ENCODE measurements at places on chromosomes 16 and 17.

DNA sequence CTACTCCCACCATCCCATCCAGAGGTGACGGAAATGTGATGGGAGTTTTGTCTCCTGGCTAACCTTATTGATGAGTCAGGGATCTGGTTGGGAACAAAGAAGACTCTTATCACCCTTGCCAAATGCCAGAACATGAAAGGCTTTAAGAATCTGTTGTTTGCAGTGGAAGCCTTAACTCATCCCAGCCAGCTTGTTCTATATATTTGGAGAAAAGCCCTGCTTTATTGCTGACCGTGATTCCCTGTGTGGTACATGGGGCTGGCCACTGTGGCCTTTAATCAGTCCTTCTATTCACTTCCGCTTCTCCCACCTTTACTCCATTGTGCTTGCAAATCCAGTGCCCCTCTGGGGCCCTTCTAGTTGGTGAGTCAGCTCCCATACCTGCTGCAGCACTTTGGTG, 156.6 kb downstream of the PHKB start:
- no peak for DNase-seq

DNA sequence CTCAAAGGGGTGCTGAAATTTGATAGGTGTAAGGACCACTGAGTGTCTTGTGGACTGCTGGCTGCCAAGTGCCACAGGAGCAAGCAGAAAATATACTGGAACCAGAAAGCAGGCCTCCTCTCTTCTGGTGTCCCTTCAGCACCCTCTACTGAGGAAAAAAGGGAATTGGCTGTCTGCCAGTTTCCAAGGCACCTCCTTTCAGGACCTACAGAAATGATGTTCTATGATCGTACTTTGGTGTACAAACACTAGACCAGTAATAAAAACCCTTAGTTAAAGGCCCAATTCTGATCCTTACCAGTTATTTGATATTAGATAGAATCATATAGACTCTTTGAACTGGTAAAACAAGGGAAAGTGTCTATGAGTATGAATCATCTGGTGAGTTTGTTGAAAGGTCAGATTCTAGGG, 35.8 kb upstream of the BCAS3 start:
- DNase-seq, result peak; percentile 86

DNA sequence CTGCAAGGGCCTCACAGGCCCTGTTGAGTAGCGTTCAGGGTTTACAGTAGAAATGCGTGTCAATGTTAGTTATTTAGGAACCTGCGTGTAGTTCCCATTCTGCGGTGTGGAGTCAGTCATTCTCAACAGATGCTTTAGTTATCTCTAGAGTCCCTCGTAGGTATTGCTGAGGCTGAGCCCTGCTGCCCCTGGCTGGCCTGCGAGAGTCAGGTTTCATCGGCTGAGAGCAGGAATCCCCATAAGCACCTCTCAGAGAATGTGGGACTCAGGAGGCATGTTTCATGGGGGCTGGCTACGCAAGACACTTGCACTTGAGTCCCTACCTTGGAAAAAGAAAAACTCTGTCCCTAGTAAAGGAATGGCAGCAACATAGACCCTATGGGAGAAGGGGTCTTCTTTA, 347.5 kb upstream of the ASIC2 start:
- DNase-seq, result no peak

GRCh38 chr17:7763919-7764318, 46.4 kb downstream of the DNAH2 start:
- no peak for DNase-seq

DNA sequence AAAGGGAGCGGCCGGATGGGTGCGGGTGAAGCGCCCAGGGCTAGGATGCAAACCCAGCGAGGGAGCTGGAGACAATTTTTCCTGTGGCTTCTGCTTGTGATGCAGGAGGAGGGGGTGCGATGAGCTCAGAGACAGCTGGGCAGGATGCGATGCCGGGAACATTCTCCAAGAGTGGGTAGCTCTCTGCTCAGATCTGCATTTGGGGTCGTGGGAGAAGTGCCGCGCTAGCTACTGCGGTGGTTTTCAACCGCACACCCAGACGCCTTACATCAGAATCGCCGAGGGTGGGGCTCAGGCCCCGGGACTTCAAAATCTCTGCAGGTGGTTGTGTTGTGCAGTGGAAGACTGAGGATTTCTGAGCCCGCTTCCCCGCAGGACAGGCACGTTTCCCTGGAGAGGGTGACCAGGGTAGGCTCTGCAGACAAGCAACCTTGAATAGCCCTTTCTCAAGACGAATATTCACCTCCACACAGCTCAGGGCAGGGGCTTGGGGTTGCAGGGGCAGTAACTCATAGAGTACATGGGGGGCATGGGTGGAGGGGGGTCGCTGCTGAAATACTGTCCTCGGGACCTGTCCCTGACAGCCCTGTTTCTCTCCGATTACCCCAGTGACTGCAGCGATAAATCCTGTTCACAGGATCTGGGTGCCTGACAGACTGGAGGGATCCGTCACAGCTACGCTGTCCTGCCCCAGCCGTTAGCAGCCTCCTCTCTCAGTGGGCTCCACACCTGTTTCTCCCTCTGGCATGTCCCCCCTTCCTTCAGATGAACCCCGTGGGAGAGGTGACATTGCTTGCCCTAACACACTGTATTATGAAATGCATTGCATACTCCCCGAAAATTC, 63.3 kb downstream of the HAPSTR1 start:
- no peak for DNase-seq

DNA sequence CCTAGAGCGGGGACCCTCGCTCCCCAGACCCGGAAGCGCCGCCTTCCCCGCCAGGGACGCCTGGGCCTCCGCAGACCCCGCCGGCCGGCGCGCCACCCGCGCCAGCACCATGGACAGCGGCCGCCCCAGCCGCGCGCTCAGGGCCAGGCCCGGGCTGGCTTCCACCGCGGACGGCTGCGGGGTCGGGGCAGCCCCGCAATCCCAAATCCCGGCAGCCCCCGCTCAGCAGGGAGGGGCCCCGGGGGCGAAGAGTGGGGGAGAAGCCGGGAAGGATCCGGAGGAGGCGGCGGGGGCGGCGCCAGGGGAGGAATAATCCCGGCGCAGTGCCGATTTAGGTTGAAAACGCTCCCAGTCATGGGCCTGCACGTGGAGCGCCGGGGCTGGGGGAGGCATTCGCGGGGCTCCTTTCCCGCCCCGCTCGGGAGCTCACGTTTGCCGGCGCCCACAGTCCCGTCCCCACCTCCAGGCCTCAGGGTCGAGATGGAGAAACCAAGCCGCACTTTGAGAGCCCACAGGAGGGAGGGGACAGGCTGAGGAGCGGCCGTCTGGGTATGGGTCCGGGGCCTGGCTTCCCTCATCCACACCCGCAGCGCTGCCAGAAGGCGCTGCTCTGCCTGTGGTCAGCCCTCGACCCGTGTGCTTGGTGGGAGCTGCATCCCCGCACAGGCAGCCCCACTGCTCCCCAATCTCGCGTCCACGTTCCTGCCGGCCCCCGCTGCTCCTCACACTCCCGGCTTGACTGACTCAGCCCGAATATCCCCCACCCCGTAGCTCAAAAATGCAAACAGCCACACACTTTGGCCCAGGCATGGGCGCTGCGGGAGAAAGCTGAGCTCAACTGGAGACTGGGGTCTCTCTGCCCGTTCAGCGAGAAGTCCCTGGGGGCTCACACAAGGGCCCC, 4.7 kb downstream of the FBXL16 start:
- no peak for DNase-seq

GRCh38 chr17:5541610-5542202, 42.6 kb downstream of the NLRP1 start:
- no peak for DNase-seq

DNA sequence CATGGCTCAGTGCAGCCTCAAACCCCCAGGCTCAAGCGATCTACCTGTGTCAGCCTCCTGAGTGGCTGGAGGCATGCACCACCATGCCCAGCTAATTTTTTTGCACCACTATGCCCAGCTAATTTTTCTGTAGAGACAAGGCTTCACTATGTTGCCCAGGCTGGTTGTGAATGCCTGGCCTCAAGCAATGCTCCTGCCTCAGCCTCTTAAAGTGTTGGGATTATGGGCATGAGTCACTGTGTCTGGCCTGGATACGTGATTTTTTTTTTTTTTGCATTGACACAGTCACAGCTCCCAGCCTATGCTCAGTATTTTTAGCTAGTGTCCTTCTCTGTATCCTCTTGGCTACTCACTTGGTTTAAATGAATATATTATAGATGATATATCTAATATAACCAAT, 377.0 kb upstream of the TNRC6C start:
- no peak for DNase-seq

GRCh38 chr16:56106527-56106926, 84.8 kb upstream of the GNAO1 start:
- DNase-seq, result no peak

GRCh38 chr17:29699283-29699682, 76.6 kb upstream of the CORO6 start:
- no peak for DNase-seq

- no peak for DNase-seq
Measured at GRCh38 chr17:15321556-15322251, 19.7 kb downstream of the TEKT3 start.

- DNase-seq, result no peak
Measured at GRCh38 chr17:42922294-42922693, 21.7 kb downstream of the G6PC1 start.

DNA sequence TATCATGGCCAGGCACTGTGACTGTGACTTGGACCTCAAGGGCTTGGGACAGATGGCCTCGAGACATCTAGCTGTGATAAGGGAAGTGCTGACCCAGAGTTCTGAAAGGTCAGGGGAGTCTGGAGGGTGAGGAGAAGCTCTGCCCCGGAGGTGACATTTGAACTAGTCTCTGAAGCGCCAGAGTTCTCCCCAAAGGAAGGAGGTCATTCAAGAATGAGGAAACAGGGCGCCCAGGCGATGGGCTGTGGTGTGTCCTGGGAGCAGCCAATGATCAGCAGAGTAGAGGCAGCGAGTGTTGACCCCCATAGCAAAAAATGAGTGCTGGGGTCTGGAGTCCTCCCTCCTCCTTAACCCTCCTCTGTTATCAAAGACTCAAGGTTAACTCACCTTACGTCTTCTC, 4.9 kb downstream of the STARD3 start:
- DNase-seq, result no peak
